ENCODE measurements at places on chromosomes 3 and 15.

DNA sequence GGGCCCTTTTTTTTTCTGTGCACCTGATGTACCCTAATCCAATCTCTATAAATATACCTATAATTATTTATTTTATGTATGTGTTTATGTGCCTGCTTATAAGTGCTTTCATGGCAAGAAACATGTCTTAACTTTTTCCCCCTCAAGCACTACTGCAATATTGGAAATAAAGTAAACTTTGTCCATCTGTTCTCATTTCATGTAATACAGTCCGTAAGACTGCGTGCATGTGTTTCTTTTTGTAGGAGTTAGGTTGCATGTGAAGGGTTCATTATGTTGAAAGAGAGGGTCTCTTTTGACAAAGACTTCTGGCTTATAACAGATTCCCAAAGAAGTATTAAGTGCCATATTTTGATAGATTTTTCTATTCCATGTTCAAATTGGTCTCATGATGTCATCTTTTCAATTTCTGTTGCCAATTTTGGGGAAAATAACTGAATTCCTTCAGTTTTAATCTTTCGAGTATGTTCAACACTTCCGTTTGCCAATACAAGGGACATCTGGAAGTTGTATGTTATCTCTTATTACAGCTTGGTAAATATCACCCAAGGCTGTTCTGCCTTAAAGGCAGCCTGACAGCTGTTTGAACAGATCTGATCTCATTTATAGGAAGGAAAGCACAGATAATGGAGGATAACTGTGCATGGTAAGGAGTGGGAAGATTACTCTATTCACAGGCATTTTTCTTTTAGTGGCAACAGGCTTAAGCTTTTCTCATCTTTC is 273.1 kb upstream of the SGO1 start:
- DNase-seq, result no peak

- DNase-seq, result no peak
Observed at GRCh38 chr15:92001307-92001706, 147.8 kb downstream of the SLCO3A1 start.

GRCh38 chr3:14943042-14943441 is 4.3 kb upstream of the NR2C2 start:
- no peak for DNase-seq

GRCh38 chr3:36803091-36803791 is 38.9 kb upstream of the DCLK3 start:
- no peak for DNase-seq

GRCh38 chr15:93709708-93710107 is 521.7 kb upstream of the MCTP2 start:
- no peak for DNase-seq

Data from NCI-H1436 treated with DMSO at 0.1 percent for 48 hours (cell line).